ENCODE measurements at places on chromosomes 11 and 22. TPM values are rescaled to one million over a fixed set of nuclear protein-coding genes. Genes with fewer than 3 reads are reported as not detected.
A peak's percentile ranks its signal among the peaks of the same experiment; 100 is the strongest.

- no peak for DNase-seq
These were observed 4.2 kb downstream of the LMO1 start for GRCh38 chr11:8259306-8259959.

GRCh38 chr22:21946262-21946925, 6.3 kb downstream of the PPM1F start:
- no peak for DNase-seq

- no peak for DNase-seq
These were observed 35.5 kb downstream of the RNF141 start for GRCh38 chr11:10505278-10506007.

GRCh38 chr11:40095446-40095845, 1364.0 kb downstream of the LRRC4C start:
- peak; percentile 83 for DNase-seq

DNA sequence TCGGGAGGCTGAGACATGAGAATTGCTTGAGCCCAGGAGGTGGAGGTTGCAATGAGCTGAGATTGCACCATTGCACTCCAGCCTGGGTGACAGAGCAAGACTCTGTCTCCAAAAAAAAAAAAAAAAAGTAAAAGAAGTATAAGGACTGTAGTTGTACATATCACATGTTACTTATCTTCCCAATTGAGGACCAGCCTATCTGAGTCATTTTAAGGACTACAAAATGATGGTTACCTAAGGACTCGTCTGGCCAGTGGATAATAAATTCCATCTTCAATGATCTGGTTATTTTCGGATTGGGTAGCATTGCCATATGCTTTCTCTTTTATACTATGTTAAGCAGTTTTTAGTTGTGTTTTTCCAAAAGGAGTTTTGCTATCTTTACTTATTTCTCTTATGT, 55.3 kb downstream of the PPFIA1 start:
- DNase-seq, result no peak

GRCh38 chr11:66835768-66836405, 7.4 kb upstream of the RCE1 start:
- no peak for DNase-seq

- no peak for DNase-seq
These were observed 9.0 kb downstream of the POLR3H start for GRCh38 chr22:41535244-41535643.

- no peak for DNase-seq
These were observed 435.9 kb upstream of the FAT3 start for GRCh38 chr11:91788764-91789163.

GRCh38 chr22:19176732-19177131, 1.8 kb downstream of the SLC25A1 start:
- no peak for DNase-seq

GRCh38 chr22:44309137-44309536, 3.6 kb downstream of the SHISAL1 start:
- peak; percentile 43 for DNase-seq

DNA sequence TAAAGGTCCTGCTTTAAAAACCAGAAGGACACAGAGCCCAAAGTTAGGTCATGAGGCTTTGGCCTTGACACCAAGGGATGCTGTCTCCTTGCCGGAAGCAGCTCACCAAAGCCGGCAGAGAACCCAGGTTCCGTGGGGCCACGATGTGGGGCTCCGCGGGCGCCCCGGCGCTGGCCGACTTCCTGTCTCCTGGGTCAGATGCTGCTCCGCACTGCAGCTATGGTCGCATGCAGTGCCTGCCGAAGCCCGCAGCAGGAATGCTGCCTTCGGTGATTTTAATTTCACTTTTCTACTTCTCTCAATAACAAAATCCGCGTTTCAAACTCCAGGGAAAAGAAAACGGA, 454 bp upstream of the OTUB1 start:
- peak; percentile 35 for DNase-seq

GRCh38 chr22:33337524-33337923, 279.3 kb upstream of the SYN3 start:
- no peak for DNase-seq

DNA sequence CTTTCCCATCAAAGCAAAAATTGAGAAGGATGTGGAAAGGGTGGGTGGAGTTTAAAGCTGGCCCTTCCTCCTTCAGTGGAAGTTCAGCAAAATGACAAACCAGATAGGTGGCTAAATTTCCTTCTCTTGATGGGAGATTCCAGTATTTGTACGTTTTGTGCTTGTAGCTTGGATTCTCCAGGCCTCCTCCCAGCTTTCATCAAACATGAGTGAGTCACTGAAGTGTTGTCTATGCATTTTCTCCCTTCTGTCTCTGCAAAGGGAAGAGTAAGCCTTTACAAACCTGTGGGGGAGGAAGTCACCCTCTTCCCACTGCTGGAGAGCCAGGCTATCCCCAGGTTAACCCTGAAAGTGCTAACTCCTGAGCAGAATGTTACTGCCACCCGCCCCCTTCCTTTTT, 6.4 kb downstream of the MARK2 start:
- no peak for DNase-seq

DNA sequence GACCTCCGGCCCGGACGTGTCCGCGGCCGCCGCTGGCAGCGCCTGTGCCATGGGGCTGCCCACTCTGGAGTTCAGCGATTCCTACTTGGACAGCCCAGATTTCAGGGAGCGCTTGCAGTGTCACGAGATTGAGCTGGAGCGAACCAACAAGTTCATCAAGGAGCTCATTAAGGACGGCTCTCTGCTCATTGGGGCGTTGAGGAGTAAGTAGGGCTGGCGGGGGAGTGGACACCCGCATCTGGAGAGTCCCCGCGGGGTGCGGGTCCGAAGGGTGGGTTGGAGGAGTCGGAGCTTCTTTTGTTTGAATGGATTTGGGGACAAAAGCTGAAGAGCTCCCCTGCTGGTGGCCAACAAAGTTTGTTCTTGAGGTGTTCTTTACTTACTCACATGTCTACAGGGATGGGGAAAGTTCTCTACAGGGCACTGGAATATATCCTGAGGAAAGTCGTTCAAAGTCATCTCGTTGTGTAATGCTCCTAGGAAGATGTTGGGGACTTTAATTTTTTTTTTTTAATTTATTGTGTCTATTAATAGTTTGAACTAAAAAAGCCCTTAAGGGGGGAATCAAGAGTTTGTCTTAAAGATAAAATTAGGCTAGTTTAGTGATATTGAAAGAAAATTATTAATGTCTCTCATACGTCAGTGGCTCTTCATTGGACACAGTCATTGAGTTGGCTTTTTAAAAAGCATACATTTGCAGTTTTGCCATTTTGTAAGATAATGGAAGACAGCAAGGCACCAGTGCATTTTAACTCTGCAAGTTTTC, 725 bp downstream of the ARHGAP42 start:
- peak; percentile 93 for DNase-seq

- no peak for DNase-seq
These were observed 9.3 kb downstream of the TSSC4 start for GRCh38 chr11:2409611-2410468.

- DNase-seq, result peak; percentile 54
These were observed 2.7 kb upstream of the RHOD start for GRCh38 chr11:67053896-67054329.

GRCh38 chr11:121163658-121164308, 62.7 kb downstream of the TECTA start:
- DNase-seq, result no peak

Gene INSC
- 3.6 TPM for polyA plus RNA-seq

Gene MYO7A
- 6.5 TPM for polyA plus RNA-seq

Gene CARD16
- polyA plus RNA-seq, result 12.3 TPM

Gene UVRAG
- polyA plus RNA-seq, result 8.1 TPM

Gene DRICH1
- 1.1 TPM for polyA plus RNA-seq

Gene HBD
- polyA plus RNA-seq, result 0.39 TPM

Gene CDC45
- polyA plus RNA-seq, result 8.3 TPM

Gene EMID1
- polyA plus RNA-seq, result 20.4 TPM

Gene CD6
- polyA plus RNA-seq, result 0.59 TPM

Gene OR51B4
- polyA plus RNA-seq, result not detected

Gene GPHA2
- not detected for polyA plus RNA-seq

Gene COA4
- 86.4 TPM for polyA plus RNA-seq

Gene KDM4E
- 0.08 TPM for polyA plus RNA-seq

Gene OR5B21
- polyA plus RNA-seq, result not detected

Gene CCDC15
- 2.9 TPM for polyA plus RNA-seq

Measured in muscle of leg (tissue), 16 donors.